ENCODE measurements at places on chromosomes 3 and 15.

- peak; percentile 78 for DNase-seq
Observed at GRCh38 chr3:130839813-130840212, 54.1 kb upstream of the ATP2C1 start.

- DNase-seq: peak; percentile 17
Observed at GRCh38 chr3:53495146-53495519, 722 bp downstream of the CACNA1D start.

- DNase-seq: peak; percentile 35
Observed at GRCh38 chr3:174002543-174002942, 605.0 kb downstream of the NLGN1 start.

- peak; percentile 15 for DNase-seq
Observed at GRCh38 chr3:73926360-73927202, 301.8 kb upstream of the PDZRN3 start.

- DNase-seq: no peak
Observed at GRCh38 chr15:101481917-101482525, 7.5 kb downstream of the PCSK6 start.

GRCh38 chr3:190716961-190717360, 145.5 kb downstream of the GMNC start:
- no peak for DNase-seq

GRCh38 chr3:53498806-53499641, 4.6 kb downstream of the CACNA1D start:
- DNase-seq: no peak

DNA sequence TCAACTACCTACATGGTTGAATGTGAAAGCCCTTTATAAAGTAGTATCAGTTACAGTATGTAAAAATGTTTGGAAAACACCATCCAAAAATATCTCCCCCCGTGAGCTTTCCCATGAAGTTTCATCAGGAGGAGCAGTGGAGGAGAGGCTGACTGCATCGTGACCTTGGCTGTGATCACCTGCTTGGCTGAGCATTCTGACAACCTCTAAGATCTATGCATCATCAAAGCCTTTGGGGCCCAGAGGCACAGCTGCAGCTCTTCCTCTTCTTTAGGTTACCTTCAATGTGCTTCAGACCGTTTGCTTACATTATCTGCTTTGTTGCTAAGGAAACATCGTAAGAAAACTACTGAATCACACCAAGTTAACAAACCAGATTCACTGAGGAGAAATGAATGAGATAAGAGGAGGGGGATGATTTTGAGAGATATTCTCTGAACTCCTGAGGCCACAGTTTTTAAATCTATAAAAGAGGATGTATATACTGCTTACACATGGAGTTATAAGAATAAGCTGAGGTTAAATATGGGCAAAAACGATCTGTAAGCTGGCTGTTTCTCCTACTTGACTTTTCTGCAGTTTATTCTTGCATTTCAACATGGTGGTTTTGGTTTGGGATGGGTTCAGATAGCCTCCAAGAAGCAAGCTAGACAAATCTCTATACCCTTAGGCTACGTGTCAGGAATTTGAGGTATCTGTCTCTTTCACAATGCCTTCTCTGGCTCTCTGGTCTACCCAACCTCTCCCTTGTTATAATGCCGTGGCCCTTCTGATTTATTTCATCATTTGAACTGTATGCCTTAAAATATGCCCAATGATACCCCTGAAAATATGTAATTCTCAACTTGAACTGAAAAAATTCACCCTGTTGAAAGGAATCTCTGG, 4.0 kb downstream of the GCSAM start:
- DNase-seq: no peak

DNA sequence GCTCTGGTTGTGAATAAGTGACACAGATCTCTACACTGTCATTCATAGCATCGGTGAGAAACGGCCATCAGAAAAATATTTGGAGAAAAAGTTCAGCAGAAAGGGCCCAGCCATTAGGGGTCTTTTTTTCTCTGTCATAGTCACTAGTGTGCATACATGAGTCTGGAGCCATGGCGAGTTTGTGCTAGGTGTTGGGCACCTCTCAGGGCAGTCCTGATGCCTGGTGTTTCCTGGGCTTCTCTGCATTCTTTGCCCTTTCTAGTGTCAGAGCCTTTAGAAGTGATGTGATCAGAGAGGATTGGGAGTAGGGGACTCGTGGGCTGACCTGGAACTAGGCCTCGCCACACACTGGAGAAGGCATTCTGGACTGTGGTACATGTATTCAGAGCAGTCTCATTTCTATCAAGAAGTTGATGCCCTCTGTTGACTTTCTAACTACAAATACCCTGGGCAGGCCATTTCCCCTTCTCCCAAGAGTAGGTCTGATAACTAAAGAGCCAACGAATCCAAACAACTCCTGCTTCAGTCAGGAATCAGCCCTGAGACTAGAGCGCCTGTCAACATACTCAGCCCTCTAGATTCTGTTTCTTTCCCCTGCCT, 1.6 kb downstream of the KY start:
- no peak for DNase-seq

DNA sequence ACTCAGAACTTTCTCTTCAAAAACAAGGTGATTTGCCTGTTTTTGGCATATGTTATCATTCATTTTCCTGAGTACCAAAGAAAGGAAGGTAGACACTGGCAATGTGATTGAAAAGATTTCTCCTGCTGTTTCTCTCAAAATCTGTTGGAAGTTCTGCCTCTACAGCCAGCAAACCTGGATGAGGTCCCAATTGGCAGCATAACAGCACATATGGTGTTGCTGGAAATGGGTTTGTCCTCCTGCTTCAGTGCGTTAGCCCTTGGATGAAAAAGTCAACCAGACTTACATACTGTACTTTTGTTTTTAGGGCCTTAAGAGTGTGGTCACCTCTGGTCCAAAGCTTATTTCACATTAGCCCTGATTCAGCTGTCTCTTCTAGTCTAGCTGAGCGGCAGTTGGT, 237.6 kb upstream of the MME start:
- no peak for DNase-seq

- no peak for DNase-seq
Observed at GRCh38 chr3:72789786-72790185, 58.5 kb downstream of the SHQ1 start.

GRCh38 chr15:66102563-66103292, 150.8 kb downstream of the MEGF11 start:
- peak; percentile 73 for DNase-seq

DNA sequence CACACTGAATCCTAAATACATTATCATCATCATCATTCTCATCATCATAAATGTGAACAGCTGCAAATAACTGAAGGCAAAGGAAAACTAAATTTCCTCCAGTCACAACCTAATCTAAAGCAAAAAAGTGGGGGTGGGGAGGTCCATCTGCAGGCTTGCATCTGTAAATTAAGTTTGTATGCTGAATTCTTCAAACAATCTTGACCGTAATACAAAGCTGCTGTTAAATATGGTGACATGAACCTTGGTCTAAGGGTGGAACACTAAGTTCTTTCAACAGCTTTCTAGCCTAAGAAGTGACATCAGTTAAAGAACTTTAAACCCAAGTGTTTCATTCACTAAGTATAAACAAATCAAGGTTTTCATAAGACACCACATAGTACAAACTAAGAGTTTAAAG, 4.3 kb downstream of the LRRFIP2 start:
- no peak for DNase-seq

DNA sequence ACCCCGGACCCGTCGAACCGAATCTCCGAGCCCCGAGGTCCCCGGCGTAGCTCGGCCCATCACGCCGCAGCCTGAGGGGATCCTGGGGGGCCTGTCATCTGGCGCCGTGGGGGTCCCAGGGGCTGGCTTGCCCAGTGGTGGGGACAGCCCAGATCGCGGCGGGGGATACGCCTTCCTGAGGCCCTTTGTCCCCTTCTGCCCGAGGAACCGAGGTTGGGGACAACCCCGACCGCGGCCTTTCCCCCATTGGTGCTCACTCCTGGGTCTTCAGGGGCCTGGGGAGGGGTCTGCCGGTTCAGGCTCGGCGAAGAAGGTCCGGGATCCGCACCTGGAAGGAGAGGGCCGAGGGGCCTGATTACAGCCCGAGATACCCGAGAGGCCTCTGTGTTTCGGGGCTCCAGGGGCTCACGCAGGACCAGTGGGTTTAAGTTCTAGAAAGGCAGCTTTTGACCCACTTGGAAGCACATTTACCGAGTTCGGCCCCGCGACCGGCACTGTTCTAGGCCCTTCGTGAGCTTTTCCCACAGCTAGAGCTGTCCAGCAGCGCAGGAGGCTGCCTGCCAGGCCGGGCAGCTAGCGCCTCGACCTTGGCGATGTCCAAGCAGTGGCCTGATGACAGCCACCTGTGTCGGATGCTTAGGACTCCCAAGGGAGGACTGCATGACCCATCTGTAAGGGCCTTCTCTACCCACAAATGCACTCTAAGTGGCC, 504 bp downstream of the ABHD2 start:
- peak; percentile 18 for DNase-seq

DNA sequence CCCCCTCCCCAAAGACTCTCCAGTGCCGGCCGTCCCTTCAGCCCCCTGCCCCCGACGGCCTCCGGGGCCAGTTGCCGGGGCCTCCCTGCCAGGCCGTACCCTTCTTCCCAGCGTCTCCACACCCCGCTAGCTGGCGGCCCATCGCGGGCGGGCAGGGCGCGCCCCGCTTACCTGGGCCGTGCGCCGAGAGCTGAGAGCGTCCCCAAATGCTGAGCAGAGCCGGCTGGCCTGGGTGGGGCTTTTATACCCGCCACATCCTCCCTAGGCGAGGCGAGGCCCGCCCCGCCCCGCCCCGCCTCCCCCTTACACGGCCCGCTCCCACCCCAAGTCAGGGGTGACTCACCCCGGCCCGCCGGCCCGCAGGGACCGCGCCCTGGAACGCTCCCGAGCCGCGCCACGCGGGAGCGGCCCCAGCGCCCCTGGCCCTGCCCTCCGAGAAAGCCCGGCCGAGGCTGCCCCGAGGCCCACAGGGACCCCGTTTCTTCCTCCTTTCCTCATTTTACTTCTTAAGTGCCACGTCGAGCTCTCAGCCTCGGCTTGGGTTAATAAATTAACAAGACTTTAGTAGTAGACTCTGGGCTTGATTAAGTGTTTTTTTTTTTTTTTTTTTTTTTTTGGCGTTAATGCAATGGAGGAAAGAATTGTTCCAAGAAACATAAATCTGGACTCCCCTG, at the start of gene ANXA2:
ANXA2 (minus strand) TSS at position 215 of the 674 bp plus-strand sequence. CDS start 11,911 bp downstream, outside the sequence.
- DNase-seq: peak; percentile 54

DNA sequence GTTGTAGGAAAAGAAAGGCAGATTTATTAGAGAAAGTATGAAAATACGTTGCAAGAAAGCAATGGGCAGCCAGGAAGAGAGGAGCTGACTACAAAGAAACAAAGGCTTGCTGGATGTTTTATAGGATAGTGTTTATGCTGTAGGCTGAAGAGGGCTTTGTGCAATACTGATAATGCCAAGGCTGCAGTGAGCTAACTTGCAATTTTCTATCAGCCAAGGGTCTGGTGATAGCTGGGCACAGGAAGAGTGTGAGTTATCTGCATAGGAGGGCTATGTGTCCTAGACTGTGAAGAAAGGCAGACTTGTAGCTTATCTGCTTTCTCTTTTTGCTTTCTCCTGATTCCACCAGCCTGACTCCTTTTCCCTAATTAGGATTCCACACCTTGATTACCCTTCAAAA, 51.3 kb upstream of the OSBPL11 start:
- DNase-seq: no peak

- no peak for DNase-seq
Observed at GRCh38 chr15:50189633-50190032, 7.6 kb downstream of the SLC27A2 start.

GRCh38 chr3:102745881-102746280, 311.1 kb downstream of the ZPLD1 start:
- peak; percentile 67 for DNase-seq

- no peak for DNase-seq
Observed at GRCh38 chr3:101340591-101340990, 20.2 kb upstream of the IMPG2 start.

DNA sequence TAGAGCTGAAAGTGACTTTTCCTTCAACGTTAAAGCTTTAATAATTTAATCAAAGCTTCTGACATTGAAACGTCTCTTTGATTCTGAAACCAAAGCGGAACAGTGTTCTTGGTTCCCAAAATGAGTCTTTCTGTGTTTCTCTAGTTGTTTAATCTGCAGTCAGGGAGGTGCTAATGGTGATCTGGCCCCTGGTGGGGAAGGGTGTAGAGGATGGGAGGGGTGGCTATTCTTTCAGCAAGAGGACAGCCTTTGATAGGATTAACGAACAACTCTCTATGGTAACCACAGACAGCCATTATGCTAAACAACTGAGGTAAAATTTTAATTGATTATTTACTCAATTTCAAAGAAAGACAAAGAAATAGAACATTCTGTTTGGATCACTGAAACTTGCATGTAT, 79.9 kb upstream of the CADPS start:
- no peak for DNase-seq

DNA sequence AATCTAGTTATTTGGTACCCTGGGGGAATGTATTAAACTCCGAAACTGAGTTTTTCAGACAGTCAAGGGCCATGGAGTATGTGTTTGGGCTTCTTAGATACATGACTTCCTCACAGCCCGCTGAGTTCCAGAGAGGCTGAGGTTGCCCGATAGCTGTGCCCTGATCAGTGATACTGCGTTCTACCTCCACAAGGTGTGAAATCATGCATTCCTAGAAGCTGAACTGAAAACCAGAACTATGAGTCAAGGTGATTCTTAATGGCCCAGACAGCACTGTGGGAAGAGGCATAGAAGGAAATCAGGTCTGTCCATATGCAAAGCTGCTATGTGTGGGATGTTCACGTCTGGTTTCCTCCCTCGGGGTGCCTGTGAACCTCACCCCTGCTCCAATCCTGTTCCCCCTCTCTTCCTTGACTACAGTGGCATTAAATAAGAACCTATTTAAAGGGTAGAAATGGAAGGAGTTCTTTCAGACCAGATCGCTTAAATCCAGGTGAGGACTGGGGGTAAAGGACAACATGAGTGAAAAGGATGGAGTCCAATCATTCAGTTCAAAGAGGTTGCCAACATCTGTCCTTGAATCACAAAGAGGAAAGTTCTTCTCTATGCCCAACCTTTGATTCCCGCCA, 74.3 kb downstream of the MYO1E start:
- no peak for DNase-seq

- DNase-seq: no peak
Observed at GRCh38 chr3:50588759-50589433, 19.6 kb downstream of the HEMK1 start.

DNA sequence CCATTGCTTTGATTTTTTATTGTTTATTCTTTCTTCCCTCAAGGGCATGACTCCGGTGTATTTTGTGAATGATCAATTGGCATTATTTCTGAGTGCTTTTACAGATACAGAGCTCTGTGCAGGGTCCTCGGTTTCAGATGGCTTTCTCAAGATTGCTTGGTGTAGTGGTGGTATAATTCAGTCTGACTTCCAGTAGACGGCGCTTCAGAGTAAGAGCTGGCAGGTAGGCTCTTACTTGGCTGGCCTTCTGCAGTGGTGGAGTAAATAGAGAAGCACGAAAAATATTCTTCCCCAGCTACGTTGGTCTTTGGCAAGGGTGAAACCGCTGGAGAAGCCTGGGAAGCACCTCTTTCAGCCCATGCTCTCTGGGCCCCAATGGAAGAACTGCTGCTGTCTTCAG, 723.0 kb upstream of the BCHE start:
- no peak for DNase-seq

- no peak for DNase-seq
Observed at GRCh38 chr3:127253491-127253890, 34.4 kb downstream of the PRR20G start.

DNA sequence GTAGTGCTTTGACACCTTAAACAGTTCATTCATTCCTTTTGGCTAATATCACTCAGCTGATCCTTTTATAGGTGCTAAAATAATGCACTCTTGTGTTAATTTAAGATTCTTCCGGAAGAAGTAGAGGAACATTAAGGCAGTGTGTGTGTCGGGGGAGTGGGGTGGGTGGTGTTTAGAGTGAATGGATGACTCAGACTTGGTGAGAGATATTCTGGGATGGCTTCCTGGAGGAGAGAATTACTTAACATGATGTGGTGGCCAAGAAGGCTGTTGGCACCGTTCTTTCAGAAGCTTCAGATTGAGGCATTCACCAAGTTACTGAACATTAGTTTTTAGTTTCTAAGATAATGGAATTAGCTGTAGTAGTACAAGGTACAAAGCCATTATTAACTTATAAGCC, 125.6 kb upstream of the ROPN1 start:
- DNase-seq: peak; percentile 30
